Right ventricle myocardium superior (tissue), 1 donor: ENCODE measurements at places on chromosomes 2 and 18.
A peak's percentile ranks its signal among the peaks of the same experiment; 100 is the strongest.

- peak; percentile 24 for DNase-seq
Observed at GRCh38 chr2:20589975-20590703, 60.8 kb downstream of the HS1BP3 start.

- no peak for DNase-seq
Observed at GRCh38 chr2:33086400-33087015, 139.8 kb downstream of the LTBP1 start.

DNA sequence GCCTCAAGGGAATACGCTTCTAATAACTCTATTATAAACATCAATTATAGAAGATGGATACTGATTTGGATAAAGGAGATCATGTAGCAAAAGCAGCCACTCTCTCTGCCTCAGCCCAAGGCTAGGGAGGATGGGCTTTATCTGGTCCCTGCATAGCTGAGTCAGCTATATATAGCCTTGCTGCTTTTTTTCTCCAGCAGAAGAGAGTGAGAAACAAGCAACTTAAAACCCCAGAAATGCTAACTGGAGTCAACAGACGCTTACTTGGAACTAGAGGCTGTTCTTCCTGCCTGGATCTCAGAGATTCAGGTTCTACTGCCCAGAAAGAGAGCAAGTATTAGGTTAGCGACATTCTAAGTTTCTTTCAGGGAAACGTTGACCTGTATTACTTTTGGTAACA, 426.7 kb upstream of the KLHL29 start:
- DNase-seq = no peak

DNA sequence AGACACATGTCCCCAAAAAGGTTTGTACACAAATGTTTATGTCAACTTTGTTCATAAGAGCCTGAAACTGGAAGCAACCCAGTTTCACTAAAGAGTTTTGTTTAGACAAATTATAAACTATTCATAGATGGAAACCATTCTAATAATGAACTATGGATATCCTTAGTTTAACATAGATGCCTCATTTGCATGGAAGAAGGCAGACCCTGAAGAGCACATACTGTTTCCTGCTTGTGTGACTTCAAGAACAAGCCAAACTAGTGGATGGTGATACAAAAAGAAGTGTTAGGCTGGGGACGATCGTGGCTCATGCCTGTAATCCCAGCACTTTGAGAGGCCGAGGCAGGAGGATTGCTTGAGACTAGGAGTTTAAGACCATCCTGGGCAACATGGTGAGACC, 48.1 kb downstream of the ACOXL start:
- DNase-seq = no peak

- no peak for DNase-seq
Observed at GRCh38 chr2:118981632-118982031, 39.6 kb downstream of the MARCO start.

DNA sequence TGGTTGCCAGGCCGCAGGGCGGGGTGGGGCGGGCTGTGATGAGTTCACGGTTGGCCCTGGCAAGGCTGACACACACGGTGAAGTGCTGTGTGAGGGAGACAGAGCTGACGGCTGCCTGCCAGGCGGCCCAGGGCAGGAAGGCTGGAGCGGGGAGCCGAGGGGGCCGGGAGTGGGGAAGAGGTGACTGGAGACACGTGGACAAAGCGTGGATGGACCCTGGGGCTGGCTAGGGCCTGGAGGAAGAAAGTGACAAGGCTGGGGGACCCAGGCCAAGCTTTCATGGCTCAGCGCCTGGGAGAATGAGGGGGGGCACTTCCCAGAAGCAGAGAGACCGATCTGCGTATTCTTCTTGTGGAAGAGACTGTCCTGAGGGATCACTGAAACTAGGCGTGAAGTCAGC, 123.2 kb downstream of the DYSF start:
- DNase-seq = peak; percentile 74

DNA sequence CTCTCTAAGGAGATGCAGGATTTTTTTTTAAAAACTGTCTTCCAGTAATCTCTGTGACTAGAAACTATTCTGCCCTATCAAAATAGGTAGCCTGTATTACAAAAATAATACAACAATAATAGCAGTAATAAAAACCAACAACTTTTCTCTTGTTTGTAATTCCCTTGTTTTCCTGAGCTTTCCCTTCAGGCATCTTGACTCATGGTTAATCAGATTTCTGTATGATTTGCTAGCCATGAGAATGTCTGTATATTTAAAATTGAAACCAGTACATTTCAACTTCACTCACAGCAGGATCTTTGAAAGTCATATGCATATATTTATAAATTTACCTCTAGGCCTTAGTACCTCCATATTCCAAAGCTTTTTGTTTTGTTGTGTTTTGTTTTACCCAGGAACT, 38.2 kb downstream of the SLC4A10 start:
- DNase-seq = no peak

GRCh38 chr18:12884406-12885323, 628 bp upstream of the PTPN2 start:
- peak; percentile 86 for DNase-seq

DNA sequence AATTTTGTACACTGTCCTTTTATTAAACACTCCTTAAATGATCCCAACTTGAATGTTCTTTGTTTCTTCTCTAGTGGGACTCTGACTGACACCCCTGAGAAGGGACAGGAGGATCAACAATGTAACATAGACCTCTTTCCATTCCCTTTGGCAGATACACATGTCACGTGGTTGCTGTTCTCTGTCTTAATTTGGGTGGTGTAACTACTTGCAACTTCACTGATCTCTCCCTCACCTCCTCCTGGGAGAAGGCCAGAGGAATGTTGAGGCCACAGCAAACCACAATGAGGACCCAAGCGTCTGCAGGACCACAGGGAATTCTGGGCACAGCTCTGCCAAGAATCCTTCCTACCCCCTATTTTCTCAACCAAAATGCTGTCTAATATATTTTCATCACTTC, 205.6 kb downstream of the RTP5 start:
- DNase-seq = no peak

- DNase-seq = no peak
Observed at GRCh38 chr18:45660746-45661145, 45.5 kb downstream of the SLC14A2 start.

- DNase-seq = no peak
Observed at GRCh38 chr2:11458753-11459152, 7.2 kb downstream of the E2F6 start.

DNA sequence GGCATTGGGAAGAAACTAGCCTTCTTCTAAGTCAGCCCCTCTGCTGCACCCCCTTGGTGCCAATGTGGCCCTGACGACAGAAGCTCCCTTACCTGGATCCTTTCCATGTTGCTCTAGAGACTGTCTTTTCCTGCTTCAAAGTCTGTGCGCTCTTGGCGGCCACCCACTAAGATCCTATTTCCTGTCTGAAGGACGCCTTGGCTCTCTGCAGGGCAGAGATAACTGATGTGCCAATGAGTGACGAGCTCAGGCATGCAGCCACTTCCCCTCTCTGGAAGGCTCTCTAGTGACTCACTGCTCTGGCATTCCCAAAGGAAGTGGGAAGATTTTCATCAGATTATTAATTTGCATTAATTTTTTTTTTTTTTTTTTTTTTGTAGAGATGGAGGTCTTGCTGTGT, 273.5 kb downstream of the CDH20 start:
- peak; percentile 83 for DNase-seq

DNA sequence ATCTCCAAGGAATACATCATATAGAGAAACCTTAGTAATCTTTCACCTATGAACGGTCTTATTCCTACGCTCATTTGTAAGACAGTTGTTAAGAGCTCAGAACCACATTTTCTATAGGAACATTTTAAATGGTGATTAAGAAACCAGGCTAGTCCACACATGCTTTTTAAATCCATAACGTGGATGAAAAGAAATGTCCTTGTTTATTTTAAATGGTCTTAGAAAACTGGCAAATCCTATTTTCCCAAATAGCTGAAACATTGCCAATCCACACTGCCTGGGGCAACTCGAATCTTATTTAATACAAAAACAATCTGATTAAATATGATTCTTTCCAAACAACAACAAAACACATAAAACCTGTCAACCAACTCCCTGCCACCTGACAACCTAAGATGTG, 23.7 kb downstream of the METTL8 start:
- no peak for DNase-seq

DNA sequence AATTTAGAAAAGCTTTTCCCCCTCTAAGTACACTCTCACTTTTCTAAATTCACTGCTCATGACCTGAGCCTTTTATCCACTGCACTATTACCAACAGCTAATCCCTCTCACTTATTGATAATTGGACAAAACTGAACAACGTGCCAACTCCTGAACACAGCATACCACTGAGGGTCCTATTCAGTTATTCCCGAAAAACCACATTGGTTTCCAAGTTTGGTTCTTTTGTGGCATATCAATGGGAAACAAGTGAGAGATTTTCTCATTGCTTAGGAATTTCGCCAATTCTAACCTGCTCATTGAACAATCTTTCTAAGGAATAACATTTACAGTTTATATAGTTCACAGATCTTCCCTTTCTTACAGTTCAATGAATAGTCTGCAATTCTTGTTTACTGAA, 977.4 kb downstream of the TMEM182 start:
- DNase-seq = no peak

DNA sequence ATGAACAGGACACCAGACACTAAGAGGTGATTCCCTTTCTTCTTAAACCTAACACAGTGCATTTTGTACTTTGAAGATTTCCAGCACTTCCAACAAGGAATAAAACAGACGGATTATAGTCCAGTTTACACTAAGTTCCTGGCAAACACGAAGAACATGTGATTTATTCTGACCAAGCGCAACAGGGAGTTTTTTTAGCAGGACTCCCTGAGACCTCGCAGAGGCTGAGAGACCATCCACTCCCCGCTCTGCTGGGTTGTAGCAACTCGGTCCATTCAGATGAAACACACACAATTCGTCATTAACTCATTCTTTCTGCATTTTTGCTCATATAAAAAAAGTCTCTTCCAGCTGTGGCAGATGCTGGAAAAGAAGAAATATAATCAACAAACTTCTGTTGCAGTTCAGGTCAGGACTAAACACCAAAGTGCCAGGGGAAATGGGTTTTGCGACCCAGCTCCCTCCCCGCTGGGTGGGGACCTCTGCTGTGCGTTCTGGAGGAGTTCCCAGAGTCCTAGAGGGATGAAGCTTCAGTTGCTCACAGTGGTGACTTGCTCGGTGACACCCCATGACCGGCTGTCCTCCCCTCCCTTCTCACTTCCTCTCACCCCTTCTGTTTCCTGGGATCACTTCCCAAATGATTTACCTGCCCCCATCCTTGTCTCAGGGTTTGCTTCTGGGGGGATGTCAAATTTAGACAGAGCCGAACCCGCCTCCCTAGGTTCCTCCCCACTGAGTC, 52.5 kb downstream of the KCNF1 start:
- no peak for DNase-seq

GRCh38 chr2:140895378-140895777, 1235.4 kb downstream of the LRP1B start:
- DNase-seq = no peak

GRCh38 chr2:15421753-15422152, 139.4 kb downstream of the NBAS start:
- no peak for DNase-seq

DNA sequence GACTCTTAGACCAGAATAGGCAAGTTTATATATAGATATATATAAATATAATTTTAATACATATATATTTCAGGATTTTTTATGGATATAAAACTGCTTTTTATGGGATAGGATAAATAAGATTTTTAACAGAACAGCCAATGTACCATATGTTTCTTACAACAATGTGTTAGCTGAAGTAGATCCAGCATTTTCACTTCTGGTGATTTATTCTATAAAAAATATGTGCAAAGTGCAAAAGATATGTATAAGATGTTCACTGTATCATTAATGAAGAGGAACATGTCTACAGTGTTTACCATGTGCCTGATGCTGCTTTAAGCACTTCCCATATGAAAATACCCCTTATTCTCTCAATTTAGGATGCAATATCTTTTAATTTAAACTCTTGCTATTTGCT, 22.2 kb upstream of the GPR75 start:
- DNase-seq = no peak

GRCh38 chr2:177572236-177572671, 179.7 kb downstream of the AGPS start:
- no peak for DNase-seq

- DNase-seq = peak; percentile 67
Observed at GRCh38 chr18:23237524-23238151, 102.4 kb downstream of the CABLES1 start.

- no peak for DNase-seq
Observed at GRCh38 chr2:36918307-36918706, 48.0 kb downstream of the STRN start.

GRCh38 chr2:158191076-158191895, 89.6 kb downstream of the UPP2 start:
- DNase-seq = no peak

GRCh38 chr2:133138693-133139092, 429.6 kb downstream of the NCKAP5 start:
- no peak for DNase-seq

- DNase-seq = no peak
Observed at GRCh38 chr2:41970988-41971660, 76.7 kb upstream of the PKDCC start.

DNA sequence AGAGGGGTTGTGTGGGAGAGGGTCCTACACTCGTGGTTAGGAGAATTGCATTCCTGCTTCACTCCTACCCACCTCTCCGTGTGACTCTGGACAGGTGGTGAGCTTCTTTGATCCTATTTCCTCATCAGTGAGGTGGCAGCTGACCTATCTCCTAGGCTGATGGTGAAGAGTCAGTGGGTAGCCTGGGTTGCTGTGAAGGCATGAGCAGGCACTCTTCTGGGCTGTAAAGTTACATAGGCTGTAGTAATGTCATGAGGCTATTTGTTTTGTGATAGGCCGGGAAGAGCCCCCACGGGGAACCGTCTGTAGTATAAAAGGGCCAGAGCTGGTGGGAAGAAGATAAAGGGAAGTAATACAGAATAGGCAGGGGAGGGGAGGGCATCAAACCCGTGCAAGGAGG, 83.8 kb downstream of the TMEM247 start:
- no peak for DNase-seq

DNA sequence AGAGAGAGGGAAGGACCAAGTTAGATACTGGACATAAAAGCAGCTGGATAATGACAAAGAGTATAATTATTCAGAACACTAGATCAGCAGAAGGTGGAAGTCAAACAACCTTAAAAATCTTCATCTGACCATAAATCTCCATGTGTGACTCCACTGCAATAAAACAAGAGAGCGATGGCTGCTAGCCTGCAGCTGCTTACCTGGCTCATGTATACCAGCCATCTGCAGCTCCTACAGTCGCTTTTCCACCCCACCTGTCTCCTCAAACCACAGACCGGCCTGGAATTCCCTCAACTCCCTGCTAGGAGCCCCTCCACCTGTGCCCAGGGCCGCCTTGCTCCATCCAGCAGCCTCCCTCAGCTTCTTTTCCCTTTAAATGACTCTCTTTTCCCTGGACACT, 64.5 kb downstream of the SLC4A5 start:
- no peak for DNase-seq

- peak; percentile 38 for DNase-seq
Observed at GRCh38 chr2:168851674-168852320, 38.4 kb downstream of the SPC25 start.

GRCh38 chr2:98730053-98730706, 752 bp downstream of the MGAT4A start:
- DNase-seq = peak; percentile 57

DNA sequence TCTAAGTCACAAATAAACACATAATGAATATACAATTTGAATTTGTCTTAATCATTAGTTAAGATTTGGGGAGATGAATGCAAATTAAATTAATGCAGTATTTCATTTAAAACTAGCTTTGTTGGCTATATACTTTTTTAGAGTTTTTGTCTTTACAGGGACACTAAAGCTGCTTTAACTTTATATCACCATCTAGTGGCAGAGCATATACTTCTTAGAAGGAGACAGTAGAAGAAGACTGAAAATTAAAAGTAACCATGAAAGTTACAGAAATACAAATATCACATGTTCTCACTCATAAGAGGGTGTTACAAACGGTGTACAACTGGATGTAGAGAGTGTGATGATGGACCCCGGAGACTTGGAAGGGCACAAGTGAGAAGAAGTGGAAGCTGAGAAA, 268.3 kb upstream of the NETO1 start:
- DNase-seq = no peak
